ENCODE measurements at places on chromosomes 16 and 17.

- DNase-seq = no peak
Measured at GRCh38 chr16:35626041-35626440, 2166.6 kb downstream of the TP53TG3F start.

- DNase-seq = peak; percentile 13
Measured at GRCh38 chr16:50121721-50122445, 31.2 kb upstream of the TENT4B start.

DNA sequence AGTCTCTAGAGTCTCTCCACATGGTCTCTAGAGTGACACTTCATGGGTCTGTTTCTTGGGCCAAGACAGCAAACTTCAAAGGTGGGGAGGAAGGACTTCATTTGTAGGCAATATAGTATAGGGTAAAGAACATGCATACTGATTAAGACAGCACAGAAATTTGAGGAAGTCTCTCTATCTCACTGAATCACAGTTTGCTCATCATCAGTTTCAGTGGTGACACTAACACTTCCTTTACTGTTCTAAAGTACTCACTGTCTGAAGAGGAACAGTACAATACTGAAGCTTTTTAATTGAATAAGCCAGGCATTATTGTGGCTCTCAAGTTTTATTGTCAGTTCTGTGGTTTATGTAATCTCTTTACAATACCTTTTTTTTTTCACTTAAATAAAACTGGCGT, 656.4 kb upstream of the CDH8 start:
- no peak for DNase-seq

- no peak for DNase-seq
Measured at GRCh38 chr16:20928774-20929411, 28.3 kb downstream of the LYRM1 start.

- no peak for DNase-seq
Measured at GRCh38 chr16:3188925-3189825, 1.2 kb downstream of the OR1F1 start.

GRCh38 chr16:56998861-56999260, 9.5 kb downstream of the NLRC5 start:
- DNase-seq = no peak

- DNase-seq = no peak
Measured at GRCh38 chr16:1327619-1327947, 5.9 kb upstream of the BAIAP3 start.

GRCh38 chr16:9186061-9186460, 94.6 kb downstream of the HAPSTR1 start:
- DNase-seq = no peak
